M059J (cell line): ENCODE measurements at places on chromosomes 12 and 14. TPM values are rescaled to one million over a fixed set of nuclear protein-coding genes. Genes with fewer than 3 reads are reported as not detected.

GRCh38 chr14:67263499-67264149 lies 22.4 kb downstream of the PALS1 start:
- peak; percentile 43 for DNase-seq

- DNase-seq: no peak
Measured at GRCh38 chr14:74628418-74628817, 16.4 kb upstream of the LTBP2 start.

DNA sequence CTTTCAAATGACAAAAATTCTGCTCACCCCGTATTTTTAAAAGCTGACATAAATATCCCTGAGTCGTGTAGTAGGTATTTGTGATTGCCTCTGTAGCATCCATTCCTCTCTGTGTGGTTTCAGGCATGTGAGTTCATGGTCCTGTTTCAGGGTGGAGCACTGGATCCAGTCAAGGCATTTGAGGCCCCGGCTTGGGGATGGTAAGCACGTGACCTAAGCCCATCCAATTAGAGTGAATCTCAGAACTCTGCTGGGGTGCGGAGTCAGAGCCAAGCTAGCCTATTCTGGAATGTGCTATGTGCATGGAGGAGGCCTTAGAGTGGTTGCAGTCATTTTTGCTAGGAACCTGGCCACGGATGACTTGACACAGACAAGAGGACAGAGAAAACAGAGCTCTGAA lies 4.3 kb upstream of the CSRP2 start:
- peak; percentile 63 for DNase-seq

DNA sequence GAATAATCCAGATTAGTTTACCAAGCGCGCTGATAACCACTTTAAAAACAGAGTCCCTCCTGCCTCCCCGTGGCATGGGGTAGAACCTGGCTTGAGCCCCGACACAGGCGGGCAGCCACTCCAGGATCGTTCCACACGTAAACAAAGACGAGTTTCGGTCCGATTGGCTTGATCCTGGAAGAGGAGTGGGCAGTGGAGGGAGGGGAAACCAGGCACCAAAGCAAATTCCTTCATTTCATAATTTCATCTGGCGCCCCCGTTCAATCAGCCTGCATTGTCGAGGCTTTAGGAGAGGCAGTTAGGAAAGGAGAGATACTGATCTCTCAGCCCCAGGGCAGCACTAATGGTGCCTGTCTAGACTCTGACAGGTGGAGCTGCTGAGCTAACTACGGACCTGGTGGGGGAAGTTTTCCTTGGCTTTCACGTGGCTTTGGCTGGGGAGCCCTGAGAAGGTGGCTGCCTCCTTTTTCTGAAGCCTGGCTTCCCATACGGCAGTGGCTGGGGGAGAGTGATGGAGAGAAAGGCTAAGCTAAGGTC lies 751 bp upstream of the GPRC5A start:
- peak; percentile 92 for DNase-seq

DNA sequence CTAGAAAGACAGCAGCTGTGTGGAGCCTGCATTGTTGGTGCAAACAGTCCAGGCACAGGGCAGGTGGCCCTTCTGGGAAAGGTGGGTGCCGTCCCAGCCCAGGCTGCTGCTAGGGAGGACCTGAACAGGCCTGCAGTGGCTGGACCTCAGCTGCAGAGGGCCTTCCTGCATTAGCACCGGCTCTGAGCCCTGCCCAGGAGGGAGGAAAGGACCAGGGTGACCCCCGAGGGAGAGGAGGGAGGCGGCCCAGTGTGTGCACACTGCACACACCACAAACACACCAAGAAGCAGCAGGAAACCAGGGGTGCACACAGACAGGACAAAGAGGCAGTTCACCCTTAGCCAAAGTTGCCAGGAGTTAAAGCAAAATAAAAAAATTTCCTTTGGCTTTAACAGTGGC lies 8.0 kb upstream of the PGAM5 start:
- no peak for DNase-seq

DNA sequence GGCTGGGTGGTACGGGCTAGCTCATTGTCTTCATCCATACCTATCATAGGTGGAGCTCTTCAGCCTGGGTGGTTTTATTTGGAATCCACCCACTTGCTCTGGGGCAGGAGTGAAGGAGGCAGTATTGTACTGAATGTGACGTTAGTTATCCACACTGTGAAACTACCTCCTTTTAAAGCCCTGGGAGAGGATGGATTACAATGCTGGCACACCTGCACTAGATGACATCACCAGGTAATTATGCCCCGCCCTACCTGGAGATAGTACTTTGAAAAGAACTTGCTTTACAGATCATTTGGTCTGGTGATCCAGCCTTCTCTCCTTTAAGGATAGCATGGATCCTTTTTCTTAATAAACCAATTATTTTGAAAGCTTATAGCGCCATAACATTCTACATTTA lies 78.0 kb downstream of the B4GALNT3 start:
- DNase-seq: no peak

- DNase-seq: peak; percentile 86
Measured at GRCh38 chr12:65892841-65893251, 68.6 kb downstream of the HMGA2 start.

GRCh38 chr12:105733579-105733978 lies 403.1 kb downstream of the C12orf75 start:
- peak; percentile 10 for DNase-seq

- no peak for DNase-seq
Measured at GRCh38 chr12:132690112-132690511, 2.7 kb downstream of the PXMP2 start.

DNA sequence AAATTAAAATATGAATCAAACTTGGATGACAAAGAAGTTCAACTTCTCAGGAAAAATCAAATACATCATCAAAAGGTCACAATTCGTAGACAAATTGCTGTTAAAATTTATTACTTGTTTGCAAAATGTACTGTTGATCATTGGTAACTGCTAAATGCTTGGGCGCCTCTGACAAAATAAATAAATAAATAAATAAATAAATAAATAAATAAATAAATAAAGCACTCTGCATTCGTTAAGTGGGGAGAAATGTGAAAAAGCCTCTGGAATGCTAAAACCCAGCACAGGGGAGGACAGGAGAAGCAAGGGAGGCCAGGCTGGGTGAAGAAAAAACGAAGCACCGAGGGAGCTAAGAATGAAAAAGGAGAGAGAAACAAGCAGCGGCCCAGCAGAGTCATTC lies 115.2 kb downstream of the BCL11B start:
- DNase-seq: no peak

GRCh38 chr12:80936642-80937390 lies 918 bp downstream of the LIN7A start:
- DNase-seq: peak; percentile 22

- DNase-seq: peak; percentile 38
Measured at GRCh38 chr12:120944645-120945217, 33.6 kb upstream of the HNF1A start.

DNA sequence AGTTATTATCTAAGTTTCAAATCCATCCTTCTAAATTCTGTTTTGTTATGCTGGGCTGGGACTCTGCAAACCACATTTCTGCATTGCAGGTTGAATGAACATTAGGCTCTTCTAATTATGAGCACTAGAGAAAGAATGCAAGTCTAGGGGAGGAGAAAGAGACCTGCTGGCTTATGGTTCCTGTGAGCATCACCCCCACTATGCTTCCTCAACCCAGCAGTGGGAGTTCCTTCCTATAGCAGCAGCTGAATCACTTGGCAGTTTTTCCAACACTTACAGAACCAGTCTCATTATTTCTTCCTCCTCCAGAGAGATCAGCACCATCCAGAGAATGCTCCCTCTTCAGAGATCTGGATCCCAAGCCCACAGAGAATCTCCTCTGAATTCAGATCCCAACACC lies 297.7 kb upstream of the CLEC14A start:
- DNase-seq: peak; percentile 68

DNA sequence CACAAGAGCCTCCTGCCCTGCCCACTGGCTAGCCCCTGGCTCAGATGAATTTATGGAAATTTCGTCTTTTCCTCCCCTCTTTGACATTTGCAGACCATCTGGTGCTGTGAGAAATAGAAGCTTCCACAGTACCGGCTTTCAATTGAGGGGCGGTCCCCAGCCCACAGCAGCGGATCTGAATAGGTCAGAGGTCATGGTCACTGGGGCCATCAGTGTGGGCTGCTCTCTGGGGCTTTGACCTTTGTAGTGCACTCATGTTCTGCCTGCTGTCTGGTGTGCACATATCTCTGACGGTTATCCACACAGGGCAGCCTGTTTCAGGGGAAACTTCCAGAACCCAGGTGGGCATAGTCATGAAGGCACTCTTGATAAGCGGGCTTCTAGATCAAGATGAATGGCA lies 2.5 kb upstream of the RFLNA start:
- DNase-seq: no peak

- no peak for DNase-seq
Measured at GRCh38 chr12:122374707-122375106, 47.8 kb downstream of the CLIP1 start.

- DNase-seq: peak; percentile 77
Measured at GRCh38 chr12:117863002-117863709, 105.6 kb downstream of the KSR2 start.

GRCh38 chr12:57236201-57236924 lies 6.9 kb downstream of the SHMT2 start:
- DNase-seq: no peak

DNA sequence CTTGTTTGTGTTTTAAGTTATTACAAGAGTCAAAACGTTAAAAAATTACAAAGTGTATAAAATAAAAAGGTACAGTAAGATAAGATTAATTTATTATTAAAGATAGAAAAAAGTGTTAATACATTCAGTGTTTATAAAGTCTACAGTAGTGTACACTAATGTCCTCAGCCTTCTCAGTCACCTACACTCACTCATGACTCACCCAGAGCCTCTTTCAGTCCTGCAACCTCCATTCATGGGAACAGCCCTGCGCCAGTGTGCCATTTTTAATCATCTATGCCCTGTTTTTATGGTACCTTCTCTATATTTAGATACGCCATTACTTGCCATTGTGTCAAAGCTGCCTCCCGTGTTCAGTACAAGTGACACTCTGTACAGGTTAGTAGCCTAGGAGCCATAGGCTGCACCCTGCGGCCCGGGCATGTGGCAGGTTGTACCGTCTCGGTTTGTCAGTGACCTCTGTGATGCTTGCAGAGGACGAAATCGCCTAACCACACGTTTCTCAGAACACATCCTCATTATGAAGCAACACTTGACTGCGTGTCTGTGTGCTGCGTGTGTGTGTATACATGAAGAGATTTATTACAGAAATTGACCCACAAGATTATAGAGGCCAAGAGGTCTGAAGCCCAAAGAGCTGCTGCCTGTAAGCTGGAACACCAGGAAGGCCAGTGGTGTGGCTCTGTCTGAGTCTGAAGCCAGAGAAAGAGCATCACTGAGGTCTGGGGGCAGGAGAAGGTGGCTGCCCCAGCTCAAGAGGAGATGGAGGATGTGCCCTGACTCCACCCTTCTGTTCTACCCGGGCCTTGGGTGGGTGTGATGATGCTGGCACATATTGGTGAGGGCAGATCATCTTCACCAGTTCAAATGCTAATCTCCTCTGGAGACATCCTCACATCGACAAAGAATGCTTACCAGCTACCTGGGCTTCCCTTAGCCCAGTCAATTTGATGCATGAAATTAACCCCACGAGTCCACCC lies 116.6 kb upstream of the C14orf180 start:
- peak; percentile 2 for DNase-seq

GRCh38 chr14:95998656-95999055 lies 40.5 kb upstream of the C14orf132 start:
- peak; percentile 8 for DNase-seq

DNA sequence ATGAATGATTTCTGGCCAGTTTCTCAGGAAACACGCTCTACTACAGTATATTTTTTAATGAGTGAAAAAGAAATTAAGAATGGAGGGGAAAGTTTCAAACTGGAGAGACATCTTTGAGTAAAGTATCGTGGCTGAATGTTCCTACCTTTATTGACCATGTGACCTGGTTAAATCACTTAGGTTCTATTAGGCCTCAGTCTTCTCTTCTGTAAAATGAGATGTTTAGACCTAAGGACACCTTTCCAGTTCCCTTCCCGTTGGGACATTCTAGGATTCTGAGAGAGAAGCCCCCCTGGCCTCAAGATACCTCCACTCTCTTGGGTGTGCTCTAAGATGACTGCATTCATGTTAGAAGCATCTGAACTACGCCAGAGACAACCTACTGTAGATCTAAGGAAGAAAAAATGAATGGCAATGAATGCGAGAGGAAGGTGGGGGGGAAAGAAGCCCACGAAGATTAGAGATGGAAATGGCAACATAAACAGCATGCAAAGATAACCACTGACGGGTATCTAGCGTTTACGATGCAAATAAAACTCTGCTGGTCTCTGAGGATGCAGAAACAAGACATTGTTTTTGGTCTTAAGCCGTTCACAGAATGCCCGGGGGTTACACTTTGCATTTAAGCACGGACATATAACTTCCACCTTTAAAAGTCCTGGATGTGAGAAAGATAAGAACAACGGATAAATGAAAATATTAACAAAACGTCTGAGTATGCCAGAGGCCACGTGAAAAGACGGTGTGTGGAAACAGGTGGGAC lies 599 bp upstream of the CPSF6 start:
- no peak for DNase-seq

DNA sequence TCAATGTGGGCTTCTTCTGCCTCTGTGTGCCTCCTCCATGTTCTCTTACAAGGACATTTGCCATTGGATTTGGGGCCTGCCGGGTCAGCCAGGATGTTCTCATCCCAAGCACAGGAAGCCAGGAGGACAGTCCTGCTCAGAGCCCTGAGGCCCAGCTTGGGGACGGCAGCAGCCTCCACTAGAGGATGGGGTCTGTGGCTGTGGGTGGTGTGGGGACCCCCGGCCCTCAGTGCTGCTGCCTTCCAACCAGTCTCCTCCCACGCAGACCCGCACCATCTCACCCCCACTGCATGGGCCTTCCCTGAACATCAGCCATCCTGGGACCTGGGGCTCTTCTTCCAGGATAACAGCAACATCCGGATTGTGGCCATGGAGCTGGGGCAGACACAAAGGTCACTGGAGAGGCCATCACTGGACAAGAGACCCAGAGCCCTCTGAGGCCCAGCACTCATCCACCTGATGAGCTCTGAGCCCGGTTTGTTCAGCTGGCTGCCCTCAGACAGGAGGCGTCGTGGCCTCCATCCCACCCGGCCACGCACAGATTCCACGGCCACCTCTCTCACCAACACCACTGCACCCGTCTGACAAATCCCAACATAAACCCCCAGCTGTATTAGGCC lies 56.5 kb upstream of the C14orf180 start:
- DNase-seq: no peak

- no peak for DNase-seq
Measured at GRCh38 chr12:32686340-32686739, 7.2 kb downstream of the DNM1L start.

DNA sequence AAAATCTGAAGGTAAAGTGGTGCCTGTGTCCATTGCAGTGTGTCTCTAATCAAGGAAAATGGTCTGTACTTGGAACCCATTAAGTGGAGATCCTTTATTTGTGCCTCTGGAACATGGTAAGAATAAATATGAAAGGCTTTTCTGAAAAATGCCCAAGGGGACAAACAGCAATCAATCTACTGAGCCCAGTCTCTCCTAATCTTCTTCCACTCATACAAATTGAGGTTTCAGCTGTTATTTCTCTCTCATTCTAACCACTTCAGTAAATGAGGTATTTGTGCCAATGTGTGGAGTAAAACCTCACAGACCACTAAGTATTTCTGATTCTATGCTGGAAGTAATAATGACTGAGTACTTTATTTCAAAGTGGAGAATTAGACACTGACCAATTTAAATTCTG lies 82.3 kb upstream of the ST8SIA1 start:
- DNase-seq: peak; percentile 9

The FGF6 gene
- not detected in 2 replicates for total RNA-seq

The GPRC5A gene
- 70.0 and 89.7 TPM in 2 replicates for total RNA-seq

The RTL1 gene
- total RNA-seq: 0.02 TPM in 1 of 2 replicates, not detected in the other

The POU6F1 gene
- 1.4 and 7.8 TPM in 2 replicates for total RNA-seq

The LTBP2 gene
- 2.2 and 5.2 TPM in 2 replicates for total RNA-seq
